Pancreas (tissue), 10 donors: ENCODE measurements at places on chromosomes 6 and 20.
A peak's percentile ranks its signal among the peaks of the same experiment; 100 is the strongest.

DNA sequence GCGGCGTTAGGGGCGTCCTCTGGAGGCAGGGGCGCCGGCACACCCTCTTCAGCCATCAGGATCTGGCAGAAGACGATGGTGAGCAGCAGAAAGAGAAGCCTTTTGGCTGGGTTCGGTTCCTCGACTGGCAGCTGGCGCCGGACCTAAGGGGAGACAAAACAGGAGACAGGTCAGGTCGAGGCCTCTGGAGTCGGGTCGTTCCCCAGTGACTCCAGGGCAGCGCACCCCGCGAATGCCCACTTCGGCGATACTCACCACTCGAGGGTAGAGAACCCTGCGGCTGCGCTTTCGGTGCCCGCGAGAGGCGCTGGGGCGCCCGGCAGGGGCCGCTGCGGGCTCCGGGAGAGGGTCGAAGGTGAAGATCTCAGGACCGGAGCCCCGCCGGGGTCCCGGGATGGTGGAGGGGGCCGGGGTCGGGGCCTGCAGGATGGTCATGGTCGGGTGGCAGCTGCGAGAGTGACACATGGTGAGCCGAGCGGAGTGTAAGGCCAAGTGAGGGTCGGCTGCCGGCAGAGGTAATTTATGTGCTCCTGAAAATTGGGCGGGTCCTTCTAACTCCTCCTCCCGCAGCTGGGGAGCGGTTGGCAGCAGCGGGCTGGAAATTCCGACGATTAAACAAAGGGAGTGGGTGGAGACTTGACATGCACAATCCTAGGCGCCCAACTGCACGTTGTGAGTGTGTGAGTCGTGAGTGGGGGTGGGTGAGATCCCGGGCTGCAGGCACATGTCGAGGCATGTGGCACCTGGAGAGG, at the start of gene IER3:
TSS of gene IER3 (minus strand) at position 494 of the 752 bp plus-strand sequence. CDS start at position 465, 29 bp downstream.
- DNase-seq, result peak; percentile 86
- peak within 1 kb of the TSS; percentile 95 for H3K27ac ChIP-seq
- peaks cover 42% of the 10 kb centered on the region for H3K4me1 ChIP-seq
- H3K36me3 ChIP-seq, result no peaks in the 10 kb centered on the region
- H3K27me3 ChIP-seq, result no peaks in the 10 kb centered on the region
- peak within 1 kb of the TSS; percentile 45 for H3K4me3 ChIP-seq

- H3K27ac ChIP-seq, result no peak overlapping the region
- H3K4me1 ChIP-seq, result peaks cover 4% of the 10 kb centered on the region
- H3K27me3 ChIP-seq, result no peaks in the 10 kb centered on the region
Observed at GRCh38 chr20:9306521-9306920, 207.9 kb upstream of the LAMP5 start.

GRCh38 chr20:51634257-51634656, 91.7 kb upstream of the NFATC2 start:
- no peaks in the 10 kb centered on the region for H3K36me3 ChIP-seq
- H3K4me1 ChIP-seq, result no peaks in the 10 kb centered on the region
- peak; percentile 85 for DNase-seq
- H3K27ac ChIP-seq, result no peak overlapping the region
- H3K27me3 ChIP-seq, result no peaks in the 10 kb centered on the region

DNA sequence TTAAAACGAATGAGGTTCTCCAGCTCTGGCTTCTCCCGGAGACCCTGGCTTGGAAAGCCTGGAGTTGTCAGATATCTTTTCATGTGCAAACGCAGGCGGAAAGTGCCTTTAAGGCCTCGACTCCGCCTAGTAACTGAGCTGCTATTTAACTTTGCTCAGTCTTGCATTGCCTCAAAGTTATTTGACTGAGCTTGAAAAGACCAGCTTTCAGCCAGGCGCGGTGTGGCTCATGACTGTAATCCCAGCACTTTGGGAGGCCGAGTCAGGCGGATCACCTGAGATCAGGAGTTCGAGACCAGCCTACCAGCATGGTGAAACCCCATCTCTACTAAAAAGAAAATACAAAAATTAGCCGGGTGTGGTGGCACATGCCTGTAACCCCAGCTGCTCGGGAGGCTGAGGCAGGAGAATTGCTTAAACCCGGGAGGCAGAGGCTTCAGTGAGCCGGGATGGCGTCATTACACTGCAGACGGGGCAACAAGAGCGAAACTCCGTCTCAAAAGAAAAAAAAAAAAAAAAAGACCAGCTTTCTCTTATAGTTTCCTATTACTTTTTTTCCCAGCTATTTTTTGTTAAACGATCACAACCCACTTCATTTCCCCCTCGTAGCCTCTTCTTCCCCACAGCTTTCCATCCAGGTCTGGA, 1.9 kb downstream of the GCNT2 start:
- no peaks in the 10 kb centered on the region for H3K4me1 ChIP-seq
- H3K27ac ChIP-seq, result no peak overlapping the region
- no peaks in the 10 kb centered on the region for H3K27me3 ChIP-seq
- no peaks in the 10 kb centered on the region for H3K36me3 ChIP-seq

GRCh38 chr6:112049026-112049799, 4.7 kb upstream of the CCN6 start:
- DNase-seq, result no peak
- H3K27me3 ChIP-seq, result no peaks in the 10 kb centered on the region
- no peaks in the 10 kb centered on the region for H3K36me3 ChIP-seq
- no peak overlapping the region for H3K4me3 ChIP-seq
- H3K27ac ChIP-seq, result no peak overlapping the region
- H3K4me1 ChIP-seq, result no peaks in the 10 kb centered on the region

- no peaks in the 10 kb centered on the region for H3K27me3 ChIP-seq
- DNase-seq, result peak; percentile 77
- peak overlapping the region; percentile 97 for H3K27ac ChIP-seq
- H3K4me1 ChIP-seq, result peaks cover 5% of the 10 kb centered on the region
Observed at GRCh38 chr6:26158076-26158580, 70.9 kb downstream of the HFE start.

GRCh38 chr6:52522655-52523054, 54.2 kb downstream of the TRAM2 start:
- no peaks in the 10 kb centered on the region for H3K27me3 ChIP-seq
- DNase-seq, result no peak
- no peak overlapping the region for H3K4me3 ChIP-seq
- no peak overlapping the region for H3K27ac ChIP-seq

DNA sequence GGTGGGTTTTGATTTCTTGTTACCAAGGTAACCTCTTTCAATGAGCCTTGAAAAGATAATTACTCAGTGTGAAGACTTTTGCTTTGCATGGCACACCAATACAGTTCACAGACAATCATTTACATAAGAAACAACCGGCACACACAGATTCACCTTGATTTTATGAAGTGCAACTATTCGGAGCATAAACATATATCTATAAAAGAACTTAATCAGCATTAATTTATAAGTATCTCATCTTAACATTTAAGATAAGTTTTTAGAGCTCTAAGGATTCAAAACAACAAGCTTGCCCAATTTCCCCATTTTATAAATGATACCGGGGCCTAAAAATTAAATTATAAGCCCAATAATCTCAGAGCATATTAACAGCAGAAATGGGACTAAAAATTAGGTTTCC, 85.9 kb upstream of the PCSK2 start:
- H3K27ac ChIP-seq, result no peak overlapping the region
- no peaks in the 10 kb centered on the region for H3K4me1 ChIP-seq
- no peak overlapping the region for H3K4me3 ChIP-seq
- H3K27me3 ChIP-seq, result no peaks in the 10 kb centered on the region
- H3K36me3 ChIP-seq, result no peaks in the 10 kb centered on the region
- no peak for DNase-seq
